Activated naive CD8-positive, alpha-beta T cell treated with anti-CD3 and anti-CD28 coated beads, Interleukin-2, amount 50 U/mL, for 16 hours (primary cell): ENCODE measurements at places on chromosomes 7 and 10.

GRCh38 chr7:81051811-81052413 lies 133.1 kb upstream of the SEMA3C start:
- no peak for DNase-seq

- no peak for DNase-seq
These were observed 24.1 kb downstream of the PDLIM1 start for GRCh38 chr10:95266674-95267095.

- DNase-seq, result no peak
These were observed 154.9 kb upstream of the ITGB1 start for GRCh38 chr10:33112831-33113455.

- DNase-seq, result no peak
These were observed 591.1 kb downstream of the TNS3 start for GRCh38 chr7:46990761-46991160.

GRCh38 chr7:103348959-103349358 lies 1.5 kb downstream of the PSMC2 start:
- no peak for DNase-seq

- no peak for DNase-seq
These were observed 23.3 kb downstream of the MYOF start for GRCh38 chr10:93458821-93459257.

- no peak for DNase-seq
These were observed 81.0 kb downstream of the SNX10 start for GRCh38 chr7:26372704-26373103.

- no peak for DNase-seq
These were observed 43.6 kb upstream of the JAZF1 start for GRCh38 chr7:28224172-28224571.

- no peak for DNase-seq
These were observed 7.0 kb downstream of the REEP3 start for GRCh38 chr10:63528084-63528744.

DNA sequence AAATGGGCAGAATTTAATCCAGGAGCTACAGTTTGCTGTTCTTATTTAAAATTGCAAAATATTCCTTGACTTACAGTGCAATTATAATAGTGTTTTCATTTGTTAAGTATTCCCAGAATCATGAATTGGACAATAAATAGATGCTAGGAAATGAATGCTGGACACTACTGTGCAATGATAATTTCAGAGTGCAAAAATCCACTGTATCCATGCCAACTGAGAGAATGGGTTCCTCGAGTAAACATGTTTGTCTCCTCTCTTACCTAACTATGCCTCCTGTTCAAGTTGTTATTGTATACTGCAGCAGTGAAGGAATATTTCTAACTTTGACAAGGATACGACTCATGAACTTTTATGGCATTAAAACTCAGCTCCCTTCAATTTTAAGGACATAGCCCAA lies 1396.3 kb downstream of the GATA3 start:
- DNase-seq, result no peak

GRCh38 chr10:102120142-102120990 lies at the start of gene LDB1:
TSS of gene LDB1 (minus strand) at chr10:102120368. CDS start at chr10:102120110, 258 bp downstream.
- DNase-seq, result peak; percentile 42

GRCh38 chr7:140126435-140127034 lies 50.2 kb downstream of the KDM7A start:
- no peak for DNase-seq

- no peak for DNase-seq
These were observed 234.2 kb upstream of the LRRN3 start for GRCh38 chr7:110856704-110857103.

DNA sequence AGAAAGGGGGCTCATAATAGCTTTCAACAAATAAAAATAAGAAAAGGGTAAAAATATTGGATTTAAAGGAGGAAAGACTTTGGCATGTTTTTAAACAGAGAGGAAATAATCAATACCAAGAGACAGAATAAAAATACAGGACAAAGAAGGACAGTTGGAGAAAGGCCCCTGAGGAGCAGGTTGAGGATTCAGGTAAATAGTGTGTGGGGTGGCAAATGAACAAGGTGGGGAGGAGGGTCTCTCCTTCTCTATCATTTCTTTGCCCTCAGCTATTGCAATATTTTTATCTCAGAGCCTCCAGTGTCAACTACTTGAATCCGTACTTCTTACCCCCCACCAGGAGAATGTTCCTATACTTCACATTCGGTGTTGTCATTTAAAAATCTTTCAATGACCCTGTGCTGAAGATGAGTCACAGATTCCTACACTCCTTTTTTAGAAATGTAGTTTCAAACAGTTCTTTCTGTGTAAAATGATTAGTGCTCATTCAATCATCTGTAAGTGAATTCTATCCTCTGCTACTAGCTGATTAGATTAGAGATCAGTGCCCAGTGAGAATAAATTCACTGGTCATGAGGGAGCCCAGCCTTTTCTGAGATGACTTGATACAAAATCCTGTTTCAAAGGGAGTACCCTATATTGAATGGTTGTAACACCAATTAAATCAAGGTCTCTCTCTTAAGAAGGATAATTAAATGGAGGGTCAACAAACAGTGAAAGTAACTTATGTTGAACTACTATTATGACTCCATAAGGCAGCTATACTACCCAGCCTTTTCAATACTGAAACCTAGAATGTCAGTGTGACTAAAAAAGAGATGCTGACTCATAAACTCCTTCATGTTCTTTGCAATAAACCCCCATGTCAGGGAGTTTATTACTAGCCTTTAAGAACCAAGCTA lies 50.4 kb upstream of the WNT16 start:
- no peak for DNase-seq

- no peak for DNase-seq
These were observed 69.0 kb downstream of the TACC2 start for GRCh38 chr10:122057841-122058413.
